HCT116 (cell line): ENCODE measurements at places on chromosomes 12 and 14.

- no peak for DNase-seq
These were observed 81.2 kb upstream of the ATF7IP start for GRCh38 chr12:14284184-14284722.

DNA sequence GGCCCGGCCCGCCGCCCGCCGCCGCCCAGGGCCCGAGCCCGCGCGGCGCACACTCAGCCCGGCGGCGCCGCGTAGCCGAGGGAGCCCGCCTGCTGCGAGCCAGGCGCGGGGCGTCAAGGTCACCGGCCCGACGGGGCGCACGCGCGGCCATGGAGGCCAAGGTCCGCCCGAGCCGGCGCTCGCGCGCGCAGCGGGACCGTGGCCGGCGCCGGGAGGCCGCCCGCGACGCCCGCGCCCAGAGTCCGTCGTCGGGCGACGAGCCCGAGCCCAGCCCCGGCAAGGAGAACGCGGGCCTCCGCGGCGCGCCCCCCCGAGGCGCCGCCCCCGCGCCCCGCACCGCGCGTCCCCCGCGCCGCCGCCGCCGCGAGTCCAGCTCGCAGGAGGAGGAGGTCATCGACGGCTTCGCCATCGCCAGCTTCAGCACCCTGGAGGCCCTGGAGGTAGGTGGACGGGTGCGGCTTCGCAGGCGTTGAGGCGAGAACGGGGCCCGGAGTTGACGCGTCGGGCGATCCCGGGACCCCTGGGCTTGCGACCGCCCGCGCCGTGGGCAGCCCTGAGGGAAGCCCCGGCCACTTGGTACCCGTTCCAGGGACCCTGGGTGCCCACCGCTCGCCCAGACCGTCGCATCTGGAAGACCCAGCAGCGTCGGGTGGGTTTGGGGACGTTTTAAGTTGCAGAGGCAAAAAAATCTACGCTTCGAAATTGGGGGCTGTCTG lies 629 bp downstream of the FBRSL1 start:
- no peak for DNase-seq

DNA sequence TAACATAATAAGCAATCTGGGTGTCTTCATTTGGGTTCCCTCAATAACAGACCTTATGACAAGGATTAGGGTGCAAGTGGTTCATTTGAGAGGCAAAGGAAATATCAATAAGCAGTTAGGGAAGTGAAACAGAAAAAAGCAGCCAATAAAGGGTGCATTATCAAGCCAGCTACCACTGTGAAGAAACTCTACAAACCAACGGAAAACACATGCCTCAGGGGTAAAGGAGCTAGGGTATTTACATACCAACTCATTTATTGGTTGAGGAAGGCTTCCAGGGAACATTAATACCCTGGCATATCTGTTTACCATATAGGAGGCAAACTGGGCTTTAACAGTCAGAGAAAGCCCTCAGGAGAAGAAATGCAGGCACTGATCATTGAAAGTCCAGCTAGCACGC lies 22.7 kb upstream of the IFNG-AS1 start:
- DNase-seq, result no peak

DNA sequence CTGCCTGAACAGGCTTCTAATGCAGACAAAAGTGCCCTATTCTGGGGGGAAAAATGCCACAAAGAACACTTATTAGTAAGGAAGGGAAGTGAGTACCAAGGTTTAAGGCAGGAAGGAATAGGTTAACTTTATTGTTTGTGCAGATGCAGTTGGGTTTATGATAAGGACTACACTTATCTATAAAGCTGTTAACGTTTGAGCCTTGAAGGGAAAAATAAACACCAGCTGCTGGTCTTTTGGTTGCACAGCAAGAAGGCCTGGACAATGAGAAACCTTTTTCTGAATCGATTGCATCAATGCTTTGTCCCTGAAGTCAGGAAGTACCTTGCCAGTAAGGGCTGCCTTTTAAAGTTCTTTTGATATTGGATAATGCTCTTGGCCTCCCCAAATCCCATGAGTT lies 407.8 kb downstream of the ATP23 start:
- DNase-seq, result no peak

DNA sequence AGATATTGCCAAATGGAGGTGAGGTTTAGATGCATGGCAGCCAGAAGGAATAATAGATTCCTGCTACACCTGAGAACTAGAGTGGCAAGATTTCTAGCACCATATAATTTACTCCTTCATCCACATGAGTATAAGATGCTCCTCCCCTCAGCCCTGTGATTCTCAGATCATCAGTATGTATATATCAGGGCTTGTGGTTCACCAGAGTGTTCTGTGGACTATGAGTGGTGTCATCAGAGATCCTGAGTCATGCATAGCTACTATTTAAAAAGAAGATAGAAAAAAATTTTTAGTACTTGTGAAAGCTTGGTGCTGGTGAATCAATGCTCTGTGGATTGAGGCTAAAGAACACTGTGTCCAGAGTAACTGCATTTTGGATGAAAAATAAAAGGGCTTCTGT lies 285.9 kb downstream of the BMP4 start:
- DNase-seq, result no peak
